ENCODE measurements at places on chromosomes 1 and 21. TPM values are rescaled to one million over a fixed set of nuclear protein-coding genes. Genes with fewer than 3 reads are reported as not detected.

KLHDC9 gene
- total RNA-seq: not detected

- DNase-seq: no peak
- no peaks in the 10 kb centered on the region for H3K36me3 ChIP-seq
- no peak overlapping the region for H3K4me3 ChIP-seq
- H3K27me3 ChIP-seq: no peaks in the 10 kb centered on the region
- no peak overlapping the region for H3K27ac ChIP-seq
- no peaks in the 10 kb centered on the region for H3K4me1 ChIP-seq
Measured at GRCh38 chr1:29448456-29449235, 212.3 kb downstream of the PTPRU start.

GRCh38 chr1:242196101-242196500, 197.2 kb upstream of the MAP1LC3C start:
- H3K27ac ChIP-seq: no peak overlapping the region
- no peak overlapping the region for H3K4me3 ChIP-seq
- no peaks in the 10 kb centered on the region for H3K36me3 ChIP-seq
- no peaks in the 10 kb centered on the region for H3K27me3 ChIP-seq
- DNase-seq: no peak

- H3K27ac ChIP-seq: no peak overlapping the region
- DNase-seq: no peak
- H3K4me1 ChIP-seq: no peaks in the 10 kb centered on the region
- H3K27me3 ChIP-seq: no peaks in the 10 kb centered on the region
Measured at GRCh38 chr1:17922833-17923232, 167.7 kb downstream of the ACTL8 start.

GRCh38 chr1:15351310-15351709, 58.4 kb upstream of the EFHD2 start:
- H3K4me1 ChIP-seq: peaks cover 58% of the 10 kb centered on the region
- no peak for DNase-seq
- H3K36me3 ChIP-seq: no peaks in the 10 kb centered on the region
- H3K4me3 ChIP-seq: no peak overlapping the region
- no peak overlapping the region for H3K27ac ChIP-seq

- peaks cover 31% of the 10 kb centered on the region for H3K27me3 ChIP-seq
- H3K27ac ChIP-seq: no peak overlapping the region
- peaks cover 10% of the 10 kb centered on the region for H3K4me1 ChIP-seq
Measured at GRCh38 chr21:42655796-42656770, 2.7 kb downstream of the PDE9A start.

DNA sequence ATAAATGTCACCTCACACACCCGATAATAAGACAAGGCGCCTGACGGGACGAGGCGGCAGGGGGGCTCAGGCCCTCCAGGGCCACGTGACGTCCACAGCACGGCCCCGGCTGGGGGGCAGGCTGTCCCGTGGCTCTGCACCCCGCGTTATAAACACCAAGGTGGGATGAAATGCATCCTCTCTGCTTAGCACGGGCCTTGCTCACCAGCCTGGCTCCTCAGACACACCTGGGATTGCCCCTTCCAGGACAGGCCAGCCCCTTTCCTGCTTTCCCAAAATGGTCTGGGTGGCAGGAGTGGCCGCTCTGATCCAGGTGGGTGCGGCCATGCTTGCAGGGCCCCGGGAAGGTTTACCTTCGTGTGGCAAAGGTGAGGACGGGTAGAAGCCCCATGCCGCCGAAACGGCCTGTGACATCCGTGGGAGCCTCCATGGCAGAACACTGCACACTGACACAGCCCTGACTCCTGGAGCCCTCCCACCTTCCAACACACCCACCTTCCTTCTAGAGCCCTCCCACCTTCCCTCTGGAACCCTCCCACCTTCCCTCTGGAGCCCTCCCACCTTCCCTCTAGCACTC, 35.9 kb downstream of the SLC19A1 start:
- no peaks in the 10 kb centered on the region for H3K36me3 ChIP-seq
- DNase-seq: no peak
- H3K4me1 ChIP-seq: no peaks in the 10 kb centered on the region
- no peak overlapping the region for H3K27ac ChIP-seq

Measured in activated T-helper 1 cell treated with anti-CD3 and anti-CD28 coated beads, Interleukin-12 subunit alpha, Interleukin-12 subunit beta, Interleukin-2, Interleukin-4 antibody, amounts not matched to agents 30 ng/mL and 10 ng/mL and 1 ng/mL, durations not matched to agents 14 hours and 24 hours and 36 hours (primary cell).